ENCODE measurements at places on chromosomes 11 and 22.

DNA sequence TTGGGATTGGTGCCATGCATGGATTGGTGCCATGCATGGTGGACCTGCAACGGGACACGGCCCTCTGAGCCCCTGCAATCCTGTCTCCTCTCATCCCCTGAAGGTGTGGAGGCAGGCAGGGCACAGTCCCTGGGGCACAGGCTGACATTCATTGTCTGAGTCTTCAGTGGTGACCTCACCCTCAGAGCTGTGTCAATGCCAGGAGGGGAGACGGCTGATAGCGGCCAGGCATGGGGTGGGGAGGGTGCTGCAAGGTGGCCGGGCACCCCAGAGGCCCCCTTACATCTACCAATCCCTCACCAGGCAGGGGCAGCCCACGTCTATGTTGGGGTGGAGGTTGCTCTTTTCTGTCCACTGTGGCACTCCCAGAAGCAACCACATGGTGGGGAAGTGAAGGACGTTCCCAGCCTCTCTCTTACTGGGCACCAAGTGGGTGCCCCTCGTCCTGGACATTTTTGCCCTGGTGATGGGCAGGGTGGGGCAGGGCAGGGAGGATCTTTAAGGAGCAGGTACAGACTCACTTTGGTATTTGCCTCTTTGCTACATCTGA, 47.6 kb downstream of the NECTIN1 start:
- DNase-seq, result no peak

- no peak for DNase-seq
Measured at GRCh38 chr11:2207773-2208621, 36.4 kb upstream of the TH start.

GRCh38 chr11:134858783-134859480, 446.9 kb upstream of the B3GAT1 start:
- DNase-seq, result no peak

- no peak for DNase-seq
Measured at GRCh38 chr11:19239039-19239438, 1.7 kb downstream of the E2F8 start.

DNA sequence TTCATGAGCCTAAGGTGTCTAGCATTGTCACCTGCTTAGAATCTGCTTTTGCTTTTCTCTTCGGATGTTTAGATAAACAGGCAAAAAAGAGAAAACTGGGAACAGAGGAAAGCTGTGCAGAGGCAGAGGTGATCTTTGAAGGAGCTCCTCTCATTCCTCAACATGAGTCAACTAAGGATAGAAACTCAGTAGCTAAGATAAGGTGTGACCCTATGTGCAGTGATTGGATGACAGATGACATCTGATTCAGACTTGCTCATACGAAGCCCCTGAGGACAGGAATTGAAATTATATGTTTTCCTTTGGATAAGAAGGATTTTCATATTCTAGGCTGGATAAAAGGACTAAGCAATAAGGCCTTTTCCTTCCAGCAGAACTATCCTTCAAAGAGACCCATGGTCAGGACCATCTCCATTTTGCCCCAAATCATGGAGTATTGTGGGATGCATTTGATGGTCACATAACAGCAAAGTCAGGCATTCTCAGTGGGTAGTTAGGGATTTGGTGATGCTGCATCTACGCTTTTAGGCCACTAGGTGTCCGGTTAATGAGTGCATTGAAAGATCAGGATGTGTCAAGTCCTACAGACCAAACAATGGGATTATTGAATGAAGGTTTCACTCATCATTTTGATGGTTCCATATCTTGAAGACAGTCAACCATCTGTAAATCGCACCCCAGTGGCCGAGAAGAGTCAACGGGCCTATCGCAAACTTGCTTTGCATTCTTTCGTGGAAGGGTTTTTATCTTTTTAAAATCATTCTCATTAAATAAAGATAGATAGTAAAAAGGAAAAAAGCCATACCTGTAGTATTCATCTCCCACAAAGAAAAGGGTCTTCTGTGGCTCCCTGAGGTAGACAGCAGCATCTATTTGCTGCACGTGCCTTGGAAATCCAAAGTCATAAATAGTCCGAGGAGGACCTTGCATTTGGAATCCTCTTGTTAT, 32.2 kb downstream of the MMP20 start:
- no peak for DNase-seq

- DNase-seq, result no peak
Measured at GRCh38 chr22:30615543-30615954, 8.6 kb downstream of the TCN2 start.

- DNase-seq, result no peak
Measured at GRCh38 chr22:44449683-44450425, 48.2 kb downstream of the RTL6 start.

Measured in GOT3 (cell line).